ENCODE measurements at places on chromosomes 11 and 22.
A peak's percentile ranks its signal among the peaks of the same experiment; 100 is the strongest.

DNA sequence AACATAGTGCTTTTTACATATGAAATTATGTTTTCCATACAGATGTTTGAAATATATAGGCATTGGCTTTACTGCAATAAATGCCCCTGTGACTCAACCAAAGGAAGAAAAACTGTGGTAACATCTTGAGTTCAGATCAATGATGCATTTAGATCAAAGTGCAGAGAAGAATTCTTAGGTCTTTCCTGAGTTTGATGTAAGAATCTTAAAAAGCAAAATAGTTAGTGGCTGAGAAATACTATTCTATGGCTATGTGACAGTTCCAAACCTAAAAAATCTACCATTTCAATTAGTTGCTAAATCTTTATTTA, 93.7 kb downstream of the SOX6 start:
- no peak for DNase-seq

DNA sequence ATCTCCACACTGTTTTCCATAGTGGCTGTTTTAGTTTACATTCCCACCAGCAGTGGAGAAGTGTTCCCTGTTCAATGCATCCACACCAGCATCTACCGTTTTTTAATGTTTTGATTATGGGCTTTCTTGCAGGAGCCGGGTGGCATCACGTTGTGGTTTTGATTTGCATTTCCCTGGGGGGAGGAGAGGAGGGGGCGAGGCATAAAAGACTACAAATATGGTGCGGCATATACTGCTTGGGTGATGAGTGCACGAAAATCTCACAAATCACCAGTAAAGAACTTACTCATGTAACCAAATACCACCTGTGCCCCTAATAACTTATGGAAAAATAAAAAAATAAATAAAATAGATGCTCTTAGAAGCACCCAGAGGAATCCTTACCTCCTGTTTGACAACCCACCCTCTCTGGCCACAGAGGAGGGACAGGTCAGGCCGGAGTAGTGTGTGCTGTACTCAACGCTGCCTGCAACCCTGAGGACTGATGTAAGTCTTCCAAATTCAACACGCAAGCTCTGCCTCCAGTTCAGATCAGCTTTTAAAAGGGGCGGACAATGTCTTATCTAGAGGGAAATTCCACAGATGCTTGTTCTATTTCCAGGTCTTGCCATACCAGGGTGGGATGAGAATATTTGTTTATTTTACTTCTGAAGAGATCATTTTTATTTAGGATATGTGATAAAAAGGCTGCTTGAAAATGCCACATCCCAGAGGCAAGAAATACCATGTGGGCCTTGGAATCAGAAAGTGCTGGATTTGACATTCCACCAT, 329.6 kb upstream of the B3GAT1 start:
- no peak for DNase-seq

DNA sequence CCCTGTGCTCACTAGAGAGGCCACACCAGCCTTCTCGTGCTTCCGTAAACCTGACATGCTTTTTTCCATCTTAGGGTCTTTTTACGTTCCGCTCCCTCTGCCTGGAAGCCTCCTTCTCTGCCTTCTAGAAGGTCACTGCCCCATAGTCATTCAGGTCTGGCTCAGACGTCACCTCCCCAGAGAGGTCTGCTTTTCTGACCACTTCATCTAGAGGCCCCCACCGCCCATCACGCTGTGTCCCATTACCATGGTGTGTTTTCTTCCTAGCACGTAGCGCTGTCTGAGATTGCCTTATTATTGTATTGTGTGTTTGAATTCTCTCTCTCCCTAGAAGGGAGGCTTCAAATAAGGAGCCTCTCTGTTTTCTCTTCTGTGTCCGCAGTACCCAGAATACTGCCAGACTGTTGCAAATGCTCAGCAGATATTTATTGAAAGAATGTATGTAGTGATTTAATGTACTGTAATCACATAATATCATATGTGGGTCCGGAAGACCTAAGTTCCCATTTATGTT, 10.0 kb downstream of the TAB1 start:
- DNase-seq: no peak

GRCh38 chr11:75845324-75845723, 30.3 kb downstream of the UVRAG start:
- DNase-seq: no peak

DNA sequence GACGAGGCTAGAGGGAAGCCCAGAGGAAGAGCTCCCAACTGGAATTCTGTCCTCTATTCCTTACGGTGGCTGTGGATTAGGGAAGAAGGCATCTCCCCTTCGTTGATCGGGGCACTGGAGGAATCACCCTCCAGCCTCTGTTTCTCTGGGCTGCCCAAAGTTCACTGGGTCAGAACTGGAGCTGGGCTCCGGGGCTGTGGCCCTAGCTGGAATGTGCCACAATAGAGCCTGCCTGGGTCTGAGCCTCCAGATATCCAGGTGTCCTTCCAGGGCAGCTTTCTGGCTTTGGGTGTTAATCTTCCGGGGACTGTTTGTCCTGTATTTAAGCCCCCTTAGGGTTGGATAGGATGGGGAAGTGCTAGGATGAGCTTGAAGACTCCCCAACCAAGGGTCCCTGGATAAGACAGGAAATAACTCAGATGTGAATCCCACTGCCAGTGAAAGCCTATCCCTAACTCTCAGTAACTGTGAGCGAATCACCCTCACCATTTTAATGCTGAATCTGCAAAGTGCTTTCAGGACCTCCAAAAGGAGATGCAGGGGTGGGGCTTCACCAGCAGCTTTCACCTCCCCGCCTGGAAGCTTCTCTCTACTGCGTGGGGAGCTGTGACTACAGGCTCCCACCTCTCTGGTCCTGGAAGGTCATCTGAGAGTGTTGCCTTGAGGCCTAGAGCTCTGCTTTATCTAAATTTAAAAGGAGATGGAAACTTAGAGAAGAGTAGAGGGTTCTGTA, 9.5 kb downstream of the YPEL4 start:
- no peak for DNase-seq

DNA sequence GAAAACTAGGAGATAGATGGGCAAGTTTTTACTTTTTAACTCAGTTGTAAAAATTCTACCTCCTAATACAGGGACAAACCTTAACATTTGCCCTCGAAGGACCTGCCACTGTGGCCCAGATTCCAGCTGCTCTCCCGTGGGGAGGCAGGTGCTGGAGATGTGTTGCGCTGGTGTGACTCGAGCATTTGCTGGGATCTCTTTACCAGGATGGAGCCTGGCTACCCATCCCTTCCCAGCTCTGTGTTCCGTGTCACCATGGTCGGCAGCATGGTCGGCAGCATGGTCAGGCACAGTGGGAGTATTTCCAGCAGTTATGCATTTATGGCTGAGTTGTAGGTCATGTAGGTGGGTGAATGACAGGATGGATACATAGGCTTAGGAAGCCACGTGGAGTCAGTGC, 41.1 kb downstream of the OTOG start:
- no peak for DNase-seq

GRCh38 chr22:45064313-45065278, 54.8 kb upstream of the PHF21B start:
- DNase-seq: no peak

DNA sequence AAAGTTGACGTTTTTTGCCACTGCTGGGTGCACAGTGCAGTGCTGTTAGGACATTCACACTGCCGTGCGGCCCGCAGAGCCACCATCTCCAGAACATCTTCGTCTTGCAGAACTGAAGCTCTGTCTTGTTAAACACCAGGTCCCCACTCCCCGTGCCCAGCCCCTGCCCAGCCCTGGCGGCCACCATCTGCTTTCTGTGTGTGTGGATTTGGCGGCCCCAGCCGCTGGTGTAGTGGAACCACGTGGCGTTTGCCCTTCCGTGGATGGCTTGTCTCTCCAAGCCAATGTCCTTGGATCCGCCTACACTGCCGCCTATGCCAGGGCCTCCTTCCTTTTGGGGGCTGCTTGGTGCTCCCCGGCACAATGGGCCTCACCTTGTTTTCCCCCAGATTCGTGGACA, 8.2 kb upstream of the MUC5AC start:
- DNase-seq: no peak

DNA sequence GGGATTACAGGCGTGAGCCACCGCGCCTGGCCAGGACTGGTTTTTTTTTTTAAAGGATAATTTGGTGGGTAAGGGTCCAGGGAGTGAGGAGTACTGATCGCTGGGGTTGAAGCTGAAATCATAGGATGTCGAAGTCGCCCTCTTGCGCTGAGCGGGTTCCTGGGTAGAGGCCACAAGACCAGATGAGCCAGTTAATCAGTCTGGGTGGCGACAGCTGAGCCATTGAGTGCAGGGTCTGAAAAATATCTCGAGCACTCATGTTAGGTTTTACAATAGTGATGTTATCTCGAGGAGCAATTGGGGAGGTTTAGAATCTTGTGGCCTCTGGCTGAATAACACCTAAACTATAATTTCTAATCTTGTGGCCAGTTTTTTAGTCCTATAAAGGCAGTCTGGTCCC, 7.8 kb downstream of the APOL5 start:
- no peak for DNase-seq

GRCh38 chr11:119359365-119360214, 13.1 kb upstream of the MFRP start:
- DNase-seq: no peak

GRCh38 chr22:20751185-20751851, 22.6 kb upstream of the SERPIND1 start:
- no peak for DNase-seq

DNA sequence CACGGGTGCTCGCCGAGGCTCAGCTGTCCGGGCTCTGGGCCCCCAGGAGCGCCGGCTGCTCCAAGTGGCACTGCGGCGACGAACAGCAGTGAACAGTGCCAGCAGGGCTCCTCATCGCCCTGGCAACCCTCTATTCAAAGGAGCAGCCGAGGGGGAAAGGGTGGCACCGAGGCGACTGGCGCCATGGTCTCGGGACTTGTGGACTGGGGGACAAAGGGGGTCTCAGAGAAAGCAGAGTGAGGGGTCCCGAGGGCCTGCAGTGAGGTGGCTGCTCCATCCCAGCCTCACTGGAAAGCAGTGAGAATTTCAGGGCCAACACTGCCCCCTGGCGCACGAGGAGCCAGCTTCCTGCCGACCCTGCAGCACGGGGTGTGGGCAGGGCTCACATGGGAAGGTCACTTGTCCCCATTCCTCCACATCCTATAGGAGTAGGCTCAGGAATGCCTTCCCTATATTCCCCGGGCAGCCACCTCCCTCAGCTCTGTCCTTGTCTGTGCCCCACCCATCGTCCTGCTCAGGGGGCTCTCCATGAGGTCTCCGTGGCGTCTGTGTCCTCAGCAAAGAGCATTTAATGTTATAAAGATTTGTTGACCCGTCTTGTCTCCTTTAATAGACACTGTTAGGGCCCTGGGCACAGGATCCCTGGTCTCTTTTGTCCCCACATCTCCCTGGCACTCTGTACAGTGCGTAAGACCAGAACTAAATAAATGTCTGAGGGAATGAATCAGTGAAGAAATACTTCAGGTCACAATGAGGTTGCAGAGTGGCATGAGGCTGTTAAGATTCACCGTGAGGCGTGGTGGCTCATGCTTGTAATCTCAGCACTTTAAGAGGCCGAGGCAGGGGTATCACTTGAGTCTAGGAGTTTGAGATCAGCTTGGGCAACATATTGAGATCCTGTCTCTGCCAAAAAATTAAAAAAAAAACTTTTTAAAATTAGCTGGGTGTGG, 26.4 kb downstream of the LRFN4 start:
- peak; percentile 48 for DNase-seq

DNA sequence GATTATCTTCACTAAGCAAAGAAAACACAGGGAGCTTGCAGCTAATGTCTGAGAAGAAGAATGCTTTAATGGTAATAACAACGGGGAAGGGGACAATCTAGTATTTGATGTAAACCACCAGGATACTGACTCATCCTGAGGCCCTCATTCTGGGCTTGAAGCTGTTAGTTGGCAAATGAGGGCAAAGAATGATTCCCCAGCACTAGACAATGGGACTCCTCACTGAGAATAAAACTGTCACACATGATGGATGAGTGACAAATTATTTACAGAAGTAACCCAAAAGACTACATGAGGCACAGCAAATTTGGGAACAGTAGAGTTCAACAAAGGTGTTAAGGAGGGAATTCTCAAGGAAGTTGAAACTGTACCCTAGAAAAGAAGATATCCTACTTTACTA, 76.3 kb downstream of the FAM168A start:
- no peak for DNase-seq

GRCh38 chr22:31288496-31289240, 3.6 kb downstream of the PIK3IP1 start:
- no peak for DNase-seq

DNA sequence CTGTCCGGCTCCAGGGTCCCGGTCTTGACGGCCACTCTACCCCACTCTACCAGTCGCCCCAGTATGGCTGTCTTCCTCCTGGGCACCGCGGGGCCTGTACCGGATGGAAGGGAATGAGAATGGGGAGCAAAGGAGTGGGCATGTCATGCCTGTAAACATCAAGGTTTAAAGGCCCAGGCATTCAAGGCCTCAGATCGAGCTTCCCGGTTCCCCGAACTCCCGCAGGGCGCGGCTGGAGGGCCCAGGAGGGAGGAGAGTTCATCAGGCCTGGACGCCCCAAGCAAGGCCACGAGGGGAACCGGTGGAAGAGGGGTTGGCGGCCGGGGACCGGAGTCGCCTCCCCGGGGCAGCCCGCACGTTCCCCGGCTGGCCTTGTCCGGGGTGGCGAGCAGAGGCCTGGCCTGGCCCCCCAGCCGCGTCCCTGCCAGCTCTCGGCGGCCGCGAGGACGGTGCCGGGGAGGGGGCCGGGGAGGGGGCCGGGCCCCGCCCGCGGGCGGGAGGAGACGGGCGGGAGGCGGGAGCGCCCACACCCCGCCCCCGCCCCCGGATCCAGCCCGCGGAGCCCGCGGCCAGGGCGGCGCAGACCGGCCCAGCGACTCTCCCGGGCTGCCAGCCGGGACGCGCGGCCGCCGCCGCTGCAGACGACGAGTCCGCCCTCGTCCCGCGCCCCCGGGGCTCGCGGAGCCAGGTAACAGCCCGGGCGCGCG, at the start of gene CDC42EP1:
CDC42EP1 (plus strand) TSS at position 580 of the 707 bp plus-strand sequence. CDS start 5,870 bp downstream, outside the sequence.
- DNase-seq: no peak

DNA sequence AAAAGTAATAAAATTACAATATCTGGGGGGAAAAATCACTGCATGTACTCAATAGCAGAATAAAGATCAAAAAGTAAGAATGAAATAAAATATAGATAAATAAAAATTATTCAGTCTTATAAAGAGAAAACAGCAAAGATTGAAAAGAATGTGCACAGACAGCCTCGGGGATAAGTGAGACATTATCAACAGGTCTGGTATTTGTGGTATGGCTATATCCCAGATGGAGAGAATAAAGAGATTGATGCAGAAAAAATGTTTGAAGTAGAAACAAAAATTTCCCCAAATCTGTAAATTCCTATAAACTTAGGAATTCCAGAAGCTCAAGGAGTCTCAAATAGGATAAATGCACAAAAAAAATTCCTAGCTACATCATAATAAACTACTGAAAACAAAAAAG, 74.5 kb upstream of the LUZP2 start:
- DNase-seq: no peak

- DNase-seq: no peak
Observed at GRCh38 chr11:129749141-129749540, 66.5 kb upstream of the TMEM45B start.

DNA sequence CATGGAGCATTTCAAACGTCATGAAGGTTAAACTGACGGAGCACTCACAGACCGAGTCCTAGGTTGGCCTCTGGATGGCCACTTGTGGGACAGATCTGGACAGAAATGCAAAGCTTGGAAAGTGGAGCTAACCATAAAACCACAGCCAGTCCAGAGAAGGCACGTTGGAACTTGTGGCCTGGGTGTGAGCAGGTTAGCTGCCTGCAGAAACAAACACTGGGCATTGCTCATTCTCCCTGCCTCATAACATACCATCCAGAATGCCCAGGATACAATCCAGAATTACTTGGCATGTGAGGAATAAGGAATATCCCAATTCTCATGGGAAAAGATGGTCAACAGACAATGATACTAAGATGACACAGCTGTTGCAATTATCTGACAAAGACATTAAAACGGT, 1005.0 kb downstream of the TBC1D22A start:
- no peak for DNase-seq

GRCh38 chr22:32333141-32333768, 24.4 kb upstream of the RFPL3 start:
- DNase-seq: no peak

GRCh38 chr22:20238536-20238900, 29.6 kb downstream of the RTN4R start:
- DNase-seq: peak; percentile 96
